Activated T-helper 1 cell treated with anti-CD3 and anti-CD28 coated beads, Interleukin-2, amount 50 U/mL, for 16 hours (primary cell): ENCODE measurements at places on chromosomes 2 and 18.

GRCh38 chr18:32259553-32259952 lies 69.7 kb downstream of the MEP1B start:
- DNase-seq: no peak

- no peak for DNase-seq
Observed at GRCh38 chr2:159459279-159459678, 157.1 kb downstream of the BAZ2B start.

DNA sequence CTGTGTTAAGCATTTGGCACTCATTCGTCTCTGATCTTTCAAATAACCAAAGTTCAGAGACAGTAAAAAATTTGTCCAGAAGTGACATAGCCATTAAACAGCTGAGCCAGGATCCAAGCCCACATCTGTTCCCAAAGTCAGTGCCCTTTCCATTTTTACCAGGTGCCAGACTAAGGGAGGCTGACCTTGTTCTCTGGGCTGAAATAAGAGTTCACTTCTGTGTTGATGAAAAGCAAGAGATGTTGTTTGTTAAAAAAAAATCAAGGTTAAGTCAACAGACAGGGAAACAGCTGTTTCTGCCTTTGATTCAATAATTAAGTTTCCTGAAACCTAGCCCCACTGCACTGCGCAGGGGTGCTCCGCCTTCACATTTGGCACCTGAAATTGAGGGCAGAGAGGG lies 117.1 kb downstream of the PRKRA start:
- no peak for DNase-seq

- DNase-seq: no peak
Observed at GRCh38 chr2:21265752-21266151, 142.0 kb downstream of the TDRD15 start.

DNA sequence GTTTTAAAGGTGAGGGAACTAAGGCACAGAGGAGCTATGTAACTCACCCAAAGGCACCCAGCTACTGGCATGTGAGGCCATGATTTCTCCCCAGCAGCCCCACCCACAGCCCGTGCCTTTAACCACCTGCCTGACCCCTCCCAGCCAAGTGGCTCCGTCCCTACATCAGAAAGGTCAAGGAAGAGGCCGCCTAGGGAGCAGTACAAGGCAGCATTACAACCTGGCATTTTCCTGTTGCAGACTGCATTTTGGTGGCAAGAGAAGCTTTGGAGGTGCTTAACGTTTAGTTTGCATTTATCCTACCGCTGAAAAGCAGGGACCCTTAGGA lies 17.5 kb downstream of the STEAP3 start:
- DNase-seq: no peak

GRCh38 chr18:43484710-43485109 lies 207.4 kb upstream of the SYT4 start:
- no peak for DNase-seq

DNA sequence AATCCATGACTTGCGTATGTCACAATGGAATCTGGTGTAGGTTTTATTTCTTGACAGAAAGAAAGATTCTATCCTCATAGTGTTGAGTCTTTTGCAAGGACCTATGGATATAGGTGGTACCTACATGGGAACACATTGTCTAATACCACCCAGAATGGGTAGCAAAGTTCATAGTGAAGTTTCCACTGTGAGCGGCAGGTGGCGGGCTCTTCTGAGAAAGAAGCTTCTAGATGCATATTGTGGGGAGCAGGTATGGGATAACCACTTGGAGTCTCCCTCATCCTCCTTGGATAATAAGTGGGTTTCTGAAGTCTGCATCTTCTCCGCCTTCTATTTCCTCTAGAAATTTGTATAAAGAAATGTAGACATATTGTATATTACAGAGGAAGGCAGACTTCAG lies 44.9 kb downstream of the LINC00305 start:
- DNase-seq: no peak

DNA sequence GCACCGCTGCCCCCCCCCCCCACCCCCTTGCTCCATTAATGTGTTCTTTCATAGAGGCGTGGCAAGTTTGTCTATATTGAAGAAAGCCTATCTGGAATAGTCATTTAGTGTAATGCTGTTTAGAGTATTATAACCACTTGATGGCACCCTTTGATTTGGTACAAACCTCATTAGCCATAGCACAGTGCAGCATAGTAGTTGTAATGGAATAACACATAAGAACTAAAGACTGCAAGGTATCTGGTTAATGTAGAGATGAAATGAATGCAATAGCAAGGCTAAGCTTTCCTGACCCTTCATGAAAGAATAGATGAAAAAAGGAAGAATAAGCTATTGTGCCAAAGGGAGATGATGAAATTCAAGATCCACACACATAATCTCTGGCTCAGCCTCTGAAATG lies 81.9 kb downstream of the EHBP1 start:
- DNase-seq: no peak

GRCh38 chr18:9867071-9867594 lies 18.6 kb upstream of the TXNDC2 start:
- DNase-seq: no peak

- DNase-seq: no peak
Observed at GRCh38 chr2:181153886-181154285, 173.5 kb downstream of the UBE2E3 start.

DNA sequence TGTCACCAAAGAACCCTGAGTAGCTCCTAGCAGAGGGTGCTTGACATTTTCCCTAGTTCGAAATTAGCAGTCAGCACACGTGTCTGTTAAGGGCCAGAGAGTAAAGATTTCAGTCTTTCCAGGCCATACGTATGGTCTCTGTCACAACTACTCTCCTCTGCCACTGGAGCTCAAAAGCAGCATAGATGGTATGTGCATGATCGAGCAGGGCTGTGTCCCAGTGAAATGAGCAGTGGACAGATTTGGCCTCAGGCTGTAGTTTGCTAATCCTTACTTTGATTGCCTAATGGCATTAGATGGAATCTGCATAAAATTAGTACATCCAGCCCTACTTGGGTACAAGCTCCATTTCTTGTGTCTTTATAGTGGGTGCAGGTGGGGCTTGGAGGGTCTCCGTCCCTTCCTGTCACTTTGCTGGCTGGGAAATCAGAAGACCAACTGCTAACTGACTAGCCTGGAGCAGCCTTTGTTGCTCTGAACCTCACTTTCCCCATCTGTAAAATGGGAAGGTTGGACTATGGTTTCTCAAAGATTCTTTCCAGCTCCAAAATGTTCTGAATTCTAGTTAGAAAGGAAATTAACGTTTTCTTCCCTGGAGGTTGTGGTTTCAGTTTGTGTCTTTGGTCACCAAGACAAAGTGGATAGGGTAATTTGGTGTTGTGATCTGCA lies 108.5 kb downstream of the GLI2 start:
- DNase-seq: no peak
